ENCODE measurements at places on chromosomes 7 and 10. TPM values are rescaled to one million over a fixed set of nuclear protein-coding genes. Genes with fewer than 3 reads are reported as not detected.

The TSPAN12 gene
- total RNA-seq, result 29.4 TPM

The SLC16A12 gene
- 4.2 TPM for total RNA-seq

The FAM3C gene
- 108 TPM for total RNA-seq

The ARF5 gene
- 66.0 TPM for total RNA-seq

The CRYGN gene
- total RNA-seq, result 0.16 TPM

The TBATA gene
- total RNA-seq, result not detected

The AASS gene
- 60.7 TPM for total RNA-seq

The COL17A1 gene
- 9.8 TPM for total RNA-seq

The NANOS1 gene
- total RNA-seq, result 2.2 TPM

The GNAI1 gene
- 81.2 TPM for total RNA-seq

The HOXA9 gene
- 19.8 TPM for total RNA-seq

The CNPY1 gene
- total RNA-seq, result 0.32 TPM

The TFEC gene
- 8.2 TPM for total RNA-seq

The ACSL5 gene
- 38.8 TPM for total RNA-seq

The POLR1F gene
- total RNA-seq, result 23.5 TPM

The FAM180A gene
- 0.63 TPM for total RNA-seq

DNA sequence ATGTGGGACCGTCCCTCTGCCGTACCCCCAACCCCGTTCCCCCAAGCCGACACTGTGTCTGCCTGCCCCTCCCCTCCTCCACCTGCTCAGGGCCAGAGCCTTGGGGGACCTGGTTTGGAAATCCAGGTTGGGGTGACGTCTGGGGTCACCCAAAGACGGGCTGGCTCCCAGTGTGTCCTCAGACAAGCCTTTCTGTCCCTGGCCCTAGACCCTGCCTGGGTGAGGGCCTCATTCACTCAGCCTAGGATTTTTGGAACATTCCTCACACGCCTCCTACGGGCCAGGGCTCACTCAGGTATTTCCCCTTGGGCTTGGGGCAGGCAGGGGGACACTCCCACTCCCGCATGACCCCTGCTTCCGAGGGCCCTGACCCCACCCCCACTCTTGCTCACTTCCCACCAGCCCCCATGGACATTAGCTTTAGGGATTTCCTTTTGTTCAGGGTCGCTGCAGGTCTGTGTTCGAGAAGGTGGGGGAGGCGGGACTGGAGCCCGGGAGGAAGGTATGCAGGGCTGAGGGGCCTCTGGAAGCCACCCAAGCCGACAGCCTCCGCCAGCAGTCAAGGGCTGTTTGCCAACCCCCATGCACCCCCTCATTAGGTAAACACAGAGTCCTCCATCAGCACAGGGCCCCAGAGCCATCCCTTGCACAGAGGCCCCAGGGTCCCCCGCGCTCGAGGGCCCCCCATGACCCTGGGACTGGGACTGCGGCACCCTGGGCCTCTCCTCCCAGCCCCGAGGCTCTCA, 35.1 kb downstream of the PDGFA start:
- DNase-seq, result no peak

- no peak for DNase-seq
Observed at GRCh38 chr10:12568391-12569009, 219.2 kb downstream of the CAMK1D start.

- no peak for DNase-seq
Observed at GRCh38 chr7:74452748-74453321, 871 bp upstream of the GTF2IRD1 start.

DNA sequence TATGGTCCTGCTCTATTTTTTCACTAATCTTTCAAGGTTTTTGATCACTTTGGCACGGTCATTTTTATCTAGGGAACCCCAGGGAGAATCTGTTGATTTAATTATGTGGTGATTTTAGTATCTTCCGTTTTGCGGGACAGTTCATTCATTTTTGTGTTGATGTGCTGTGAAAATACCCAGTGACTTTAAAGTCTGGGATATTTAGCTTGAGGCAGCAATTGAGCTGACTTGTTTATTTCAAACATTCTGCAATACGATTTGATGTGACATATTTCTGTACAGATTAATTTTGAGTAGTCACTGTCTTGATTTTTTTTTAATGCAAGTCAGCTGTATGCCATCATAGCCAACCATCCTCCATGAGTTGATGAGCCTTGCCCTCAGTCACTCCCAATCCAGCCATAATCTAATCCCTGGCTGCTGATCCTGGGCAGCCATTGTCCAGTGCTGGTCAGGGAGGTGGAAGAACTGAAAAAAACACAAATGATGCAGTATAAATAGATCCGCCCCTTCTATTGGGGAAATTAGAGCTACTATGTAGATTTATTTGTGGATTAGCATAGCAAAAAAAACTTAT, 183.4 kb downstream of the CCSER2 start:
- no peak for DNase-seq

DNA sequence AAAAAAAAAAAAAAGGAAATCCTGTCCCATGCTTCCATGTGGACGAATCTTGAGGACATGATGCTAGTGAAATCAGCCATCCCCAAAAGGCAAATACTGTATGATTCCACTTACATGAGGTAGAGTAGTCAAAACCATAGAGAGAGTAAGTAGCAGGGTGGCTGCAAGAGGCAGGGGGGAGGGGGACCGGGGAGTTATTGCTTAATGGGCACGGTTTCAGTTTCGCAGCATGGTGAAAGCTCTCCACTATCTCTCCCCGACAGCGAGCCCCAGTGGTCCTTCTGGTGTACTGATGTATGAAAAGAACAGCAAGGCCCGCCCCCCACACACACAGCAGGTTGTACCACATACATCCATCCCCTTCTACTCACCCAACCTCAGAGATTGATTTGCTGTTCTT, 32.8 kb downstream of the NOD1 start:
- DNase-seq, result no peak

GRCh38 chr10:75191821-75192568, 18.6 kb upstream of the VDAC2 start:
- no peak for DNase-seq

DNA sequence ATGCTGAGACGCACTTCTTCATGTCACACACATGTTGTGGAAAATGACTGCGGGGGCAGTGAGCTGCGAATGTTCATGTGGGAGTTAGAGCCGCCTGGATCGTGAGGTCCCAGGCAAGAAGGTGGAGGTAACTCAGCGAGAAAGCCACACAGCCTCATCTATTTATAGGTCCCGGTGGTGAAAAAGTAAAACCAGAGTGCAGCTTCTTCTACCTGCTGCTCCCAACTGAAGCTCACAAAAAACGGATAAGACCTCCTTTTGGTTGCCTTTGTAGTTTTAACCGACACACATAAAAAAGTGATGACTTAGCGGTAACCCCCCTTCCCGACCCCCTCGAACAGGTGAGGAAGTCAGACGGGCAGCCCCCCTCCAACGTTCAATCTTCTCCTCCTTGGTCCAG, 276.9 kb downstream of the GATA3 start:
- no peak for DNase-seq

DNA sequence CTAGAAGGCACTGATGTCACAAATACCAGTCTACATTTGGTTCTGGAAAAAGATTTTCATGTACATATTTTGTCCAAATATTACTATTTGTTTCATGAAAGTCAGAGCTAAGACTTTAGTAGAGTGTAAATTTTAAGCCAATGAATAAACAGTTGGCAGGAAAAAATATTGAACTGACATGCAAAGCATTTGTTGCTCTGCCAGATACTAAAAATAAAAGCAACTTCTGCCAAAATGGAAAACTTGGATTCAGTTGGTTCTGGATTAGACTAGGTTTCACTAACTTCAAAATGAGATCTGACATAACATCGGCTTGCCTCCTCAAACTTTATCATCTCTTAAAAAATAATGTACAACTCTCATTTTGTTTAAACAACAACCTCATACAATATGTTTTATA, 34.9 kb downstream of the FAM204A start:
- DNase-seq, result no peak

GRCh38 chr10:47418321-47418720, 34.2 kb upstream of the ZNF488 start:
- no peak for DNase-seq

DNA sequence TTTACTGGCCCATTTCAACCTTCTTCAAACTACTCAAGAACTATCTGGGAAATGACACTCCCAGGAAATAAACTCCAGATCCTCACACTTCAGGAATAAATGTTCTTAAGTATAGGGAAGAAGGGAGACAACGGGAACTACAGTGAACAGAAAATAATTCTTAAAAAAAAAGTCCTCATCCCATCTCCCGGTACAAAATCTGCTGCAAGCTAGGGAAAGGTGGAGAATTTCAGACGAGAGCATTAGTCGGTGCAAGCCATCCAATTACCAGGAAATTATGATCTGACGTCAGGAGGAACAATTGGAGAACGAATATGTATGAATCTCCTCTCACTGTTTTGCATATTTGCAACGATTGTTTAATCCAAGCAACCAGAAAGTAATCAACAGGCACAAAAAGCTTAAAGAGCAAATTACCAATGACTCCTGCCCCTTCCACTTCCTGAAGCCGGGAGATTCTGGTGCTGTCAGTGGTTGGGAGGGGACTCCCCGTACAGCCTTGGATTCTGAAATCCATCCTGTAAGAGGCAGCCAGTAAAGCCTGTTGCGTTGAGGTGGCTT, 15.1 kb upstream of the GATA3 start:
- no peak for DNase-seq

GRCh38 chr7:106126170-106126938, 14.2 kb upstream of the SYPL1 start:
- DNase-seq, result no peak

GRCh38 chr7:46428295-46428694, 507.2 kb upstream of the IGFBP3 start:
- DNase-seq, result no peak

GRCh38 chr7:43198599-43199090, 86.2 kb downstream of the HECW1 start:
- no peak for DNase-seq

GRCh38 chr7:16638282-16639280, 7.0 kb downstream of the ANKMY2 start:
- DNase-seq, result no peak

- DNase-seq, result no peak
Observed at GRCh38 chr7:45682836-45683555, 108.8 kb downstream of the ADCY1 start.

DNA sequence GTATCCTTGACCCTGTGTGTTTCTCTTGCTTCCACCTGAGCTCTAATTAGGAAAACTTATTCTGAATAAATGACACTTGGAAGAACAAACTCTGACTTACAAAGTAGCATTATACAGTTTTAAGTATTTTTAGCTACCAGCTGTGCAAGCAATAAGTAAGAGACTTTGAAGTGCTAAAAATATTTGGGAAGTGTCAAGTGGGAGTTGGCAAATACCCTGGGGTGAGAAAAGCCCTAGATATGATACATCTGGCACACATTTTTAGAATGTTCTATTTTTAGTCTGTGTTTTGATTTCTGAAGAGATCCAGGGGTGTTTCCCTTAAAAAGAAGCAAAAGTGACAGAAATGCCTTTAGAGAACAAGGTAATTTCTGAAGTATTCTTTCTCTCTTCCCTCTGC, 132.7 kb upstream of the TEX47 start:
- no peak for DNase-seq

DNA sequence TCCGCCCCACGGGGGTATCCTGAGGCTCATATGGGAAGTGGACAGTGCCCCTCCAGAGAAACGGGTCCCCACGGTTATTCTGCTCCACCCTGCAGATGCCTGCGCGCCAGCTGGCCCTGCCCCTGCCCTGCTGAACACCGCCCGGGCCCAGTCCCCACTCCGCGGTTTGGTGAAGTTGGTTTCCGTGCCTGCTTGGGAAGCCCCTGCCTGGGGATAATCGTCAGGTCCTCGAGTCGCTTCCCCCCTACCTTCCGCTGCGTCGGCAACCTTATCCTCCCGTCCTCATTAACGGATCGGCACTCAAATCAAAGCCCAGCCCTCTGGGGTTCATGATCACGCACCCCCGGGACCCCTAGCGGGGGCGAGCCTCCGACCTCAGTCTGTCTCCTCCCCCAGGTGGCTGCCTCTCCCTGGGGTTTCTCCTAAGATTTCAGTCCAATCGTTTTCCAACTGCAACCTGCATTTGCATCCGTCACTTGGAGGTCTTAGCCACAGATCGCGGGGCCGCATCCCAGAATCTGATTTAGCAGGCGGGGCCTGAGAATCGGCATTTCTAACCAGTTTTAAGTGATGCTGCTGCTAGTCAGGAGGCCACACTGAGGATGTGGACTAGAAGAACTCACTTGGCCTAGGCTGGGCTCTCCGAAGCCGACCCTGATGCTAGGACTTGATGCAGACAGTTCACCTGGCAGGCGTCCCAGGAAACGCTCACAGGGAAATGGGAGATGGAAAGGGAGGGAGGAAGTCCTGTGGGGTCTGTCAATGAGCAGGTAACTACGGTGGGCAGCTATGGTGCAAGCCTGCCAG, 27.6 kb downstream of the WDR86 start:
- DNase-seq, result no peak

DNA sequence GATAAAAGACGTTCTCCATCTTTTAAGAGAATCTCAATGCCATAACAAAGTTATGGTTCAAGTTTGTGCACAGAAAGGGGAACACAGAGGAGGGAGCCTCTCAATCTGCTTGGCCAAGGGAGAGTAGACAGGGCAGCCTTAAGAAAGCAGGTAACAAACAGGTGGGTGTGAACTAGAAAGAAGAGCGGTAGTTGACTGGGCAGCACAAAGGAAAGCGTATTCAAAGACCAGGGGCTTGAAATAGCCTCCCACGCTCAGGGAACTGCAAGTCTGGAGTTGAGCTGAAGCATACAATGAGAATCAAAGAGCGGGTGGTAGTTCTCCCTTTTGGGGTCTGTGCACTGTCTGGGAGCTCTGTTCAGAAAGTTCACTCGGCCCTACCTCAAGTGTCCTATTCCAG, 18.9 kb upstream of the MACC1 start:
- no peak for DNase-seq

- DNase-seq, result no peak
Observed at GRCh38 chr10:100788002-100788903, 42.9 kb downstream of the PAX2 start.

All from urinary bladder (tissue), 4 donors.